Daoy (cell line): ENCODE measurements at places on chromosomes 3 and 15. TPM values are rescaled to one million over a fixed set of nuclear protein-coding genes. Genes with fewer than 3 reads are reported as not detected.

CISH gene
- 0.46 TPM in 1 of 2 replicates, not detected in the other for total RNA-seq

DNA sequence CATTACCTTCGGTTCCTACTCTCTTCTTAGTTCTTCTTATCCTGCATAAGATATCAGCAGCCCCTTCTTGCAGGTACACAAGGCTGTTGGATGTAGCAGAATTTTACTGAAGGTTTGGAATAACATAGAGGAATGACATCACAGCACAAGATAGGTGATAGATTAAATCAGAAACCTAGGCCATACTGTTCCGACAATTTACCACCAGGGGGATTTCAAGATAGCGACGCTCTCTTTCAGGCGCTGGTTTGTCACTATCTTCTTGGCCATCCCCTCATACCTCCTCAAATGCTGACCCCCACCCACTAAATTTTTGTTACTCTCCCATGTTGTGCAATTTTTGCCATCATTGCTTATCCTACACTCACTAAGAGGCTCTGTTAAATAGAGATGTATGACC is 3.5 kb downstream of the SIDT1 start:
- DNase-seq, result no peak

DNA sequence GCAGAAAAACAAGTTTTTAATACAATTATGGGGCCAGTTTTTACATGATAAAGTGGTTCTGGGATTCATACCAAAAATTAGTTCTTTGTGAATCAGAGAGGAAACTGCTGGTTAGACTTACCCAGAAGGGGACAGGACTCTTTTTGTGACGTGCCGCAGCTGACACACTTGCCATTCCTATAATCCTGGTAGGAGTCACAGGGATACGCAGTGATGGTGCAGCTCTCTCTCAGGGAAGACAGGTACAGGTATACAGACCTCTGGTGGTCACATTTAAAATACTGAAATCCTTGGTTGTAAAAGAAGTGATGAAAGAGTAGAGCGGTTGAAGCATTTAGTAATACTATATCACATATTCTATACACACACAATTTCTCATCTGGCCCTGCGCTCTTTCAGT is 20.2 kb upstream of the TMEM41A start:
- DNase-seq, result no peak

DNA sequence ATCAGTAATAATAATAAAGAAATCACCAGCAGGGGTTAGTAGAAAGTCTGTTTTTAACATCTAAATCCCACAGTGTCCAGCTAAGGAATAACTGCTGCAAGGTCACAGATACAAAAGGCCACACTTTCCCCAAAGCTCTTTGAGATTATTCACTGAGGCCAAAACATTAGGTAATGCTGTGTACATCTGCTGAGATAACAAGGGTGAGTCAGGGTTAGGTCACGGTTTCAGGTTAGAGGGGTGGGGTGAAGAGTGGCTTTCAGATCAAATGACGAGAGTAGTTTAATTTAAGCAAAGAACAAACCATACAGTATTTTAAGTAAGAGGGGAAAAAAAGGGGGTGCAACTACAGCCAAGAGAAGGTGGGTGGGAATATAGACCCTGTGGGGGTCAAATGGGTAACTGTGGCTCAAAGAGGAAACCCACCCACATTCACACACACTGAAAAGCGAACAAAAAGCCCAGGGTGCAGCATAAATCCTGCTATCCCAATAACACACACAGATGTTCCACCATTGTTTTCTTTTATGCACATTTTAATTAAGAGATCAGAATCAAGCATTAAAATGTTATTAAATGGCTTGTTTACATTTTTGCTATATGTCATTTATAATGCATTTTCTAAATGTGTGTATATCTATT is 412.9 kb downstream of the TIGIT start:
- peak; percentile 87 for DNase-seq

- DNase-seq, result no peak
Observed at GRCh38 chr3:14297784-14298236, 104.6 kb upstream of the SLC6A6 start.

GRCh38 chr3:25895031-25895430 is 105.1 kb downstream of the OXSM start:
- no peak for DNase-seq

DNA sequence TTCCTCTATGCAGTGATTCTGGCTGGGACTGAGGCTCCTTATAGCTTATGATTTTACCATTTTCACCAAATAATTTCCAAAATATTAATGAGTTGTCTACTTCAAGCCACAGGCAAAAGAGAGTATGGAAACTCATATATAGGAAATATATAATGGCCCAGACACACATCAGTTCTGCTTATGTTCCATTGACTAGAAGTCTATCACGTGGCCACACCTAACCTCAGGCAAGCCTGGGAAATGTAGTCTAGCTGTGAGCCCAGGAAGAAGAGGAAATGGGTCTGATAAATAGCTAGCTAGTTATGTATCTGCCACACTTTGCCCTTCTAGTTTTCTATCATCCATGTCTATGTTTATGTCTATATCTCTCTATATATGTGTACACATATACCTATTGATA is 195.1 kb downstream of the OTOL1 start:
- no peak for DNase-seq

DNA sequence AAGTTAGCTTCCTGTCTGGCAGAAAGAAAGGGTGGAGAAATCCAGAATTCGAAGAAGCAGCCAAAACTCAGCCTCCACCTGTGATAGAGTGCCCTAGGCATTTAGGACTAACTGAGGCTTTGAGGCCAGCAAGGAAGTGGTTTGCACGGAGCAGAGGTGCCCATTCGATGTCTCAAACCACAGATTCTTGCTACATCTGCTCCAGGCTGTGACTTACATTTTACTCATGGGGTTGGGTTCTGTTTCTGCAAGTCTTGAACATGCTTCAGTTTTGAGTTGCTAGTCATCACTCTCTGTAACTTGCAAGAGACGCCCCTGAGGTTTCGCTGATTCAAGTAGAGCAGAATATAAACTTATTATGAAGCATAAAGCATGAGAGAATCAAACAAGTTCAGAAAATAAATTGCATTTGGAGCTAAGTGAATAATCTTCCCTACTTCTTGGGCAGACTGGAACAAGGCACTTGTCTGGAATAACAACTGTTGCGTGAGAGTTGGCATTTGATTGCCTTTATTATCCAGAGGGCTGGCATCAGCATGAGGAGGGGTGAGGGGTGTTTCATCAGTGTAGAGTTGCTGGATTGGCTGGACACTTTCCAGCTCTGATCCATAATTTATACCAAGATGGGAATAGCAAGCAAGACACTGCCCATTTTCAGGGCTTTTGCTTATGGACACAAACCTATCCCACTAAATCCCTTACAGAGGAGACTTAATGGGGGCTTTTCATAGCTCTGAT is 256.5 kb downstream of the AGBL1 start:
- peak; percentile 0 for DNase-seq

DNA sequence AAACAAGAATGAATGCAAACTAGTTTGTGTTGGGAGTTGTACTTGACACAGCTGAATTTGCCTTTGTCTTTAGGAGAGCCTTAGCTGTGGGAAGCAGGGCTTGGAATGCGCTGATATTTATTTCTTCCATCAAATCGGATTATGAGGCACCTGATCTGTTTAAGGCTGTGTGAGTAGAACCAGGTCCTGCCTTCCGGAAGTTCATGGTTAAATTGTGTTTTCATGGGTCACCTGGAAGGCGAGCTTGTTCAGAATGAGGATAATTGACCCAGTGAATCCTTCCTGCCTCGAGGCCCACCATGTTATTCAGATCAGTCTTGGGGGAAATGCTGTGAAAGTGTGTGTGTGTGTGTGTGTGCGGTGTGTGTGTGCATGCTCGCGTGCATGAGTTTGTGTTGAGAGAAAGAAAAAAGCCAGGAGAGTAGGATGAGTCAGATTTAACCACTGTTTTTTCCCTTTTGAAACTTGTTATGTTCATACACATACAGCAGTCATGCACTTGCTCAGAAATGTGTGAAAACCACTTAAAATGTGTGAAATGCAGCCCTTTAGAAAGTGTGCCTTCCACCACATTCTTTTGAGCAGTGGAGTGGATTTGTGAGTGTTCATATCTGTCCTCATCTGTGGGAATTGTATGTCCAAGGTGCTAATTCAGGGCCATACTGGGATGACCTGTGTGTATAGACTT is 36.7 kb downstream of the SMAD3 start:
- DNase-seq, result peak; percentile 77

DNA sequence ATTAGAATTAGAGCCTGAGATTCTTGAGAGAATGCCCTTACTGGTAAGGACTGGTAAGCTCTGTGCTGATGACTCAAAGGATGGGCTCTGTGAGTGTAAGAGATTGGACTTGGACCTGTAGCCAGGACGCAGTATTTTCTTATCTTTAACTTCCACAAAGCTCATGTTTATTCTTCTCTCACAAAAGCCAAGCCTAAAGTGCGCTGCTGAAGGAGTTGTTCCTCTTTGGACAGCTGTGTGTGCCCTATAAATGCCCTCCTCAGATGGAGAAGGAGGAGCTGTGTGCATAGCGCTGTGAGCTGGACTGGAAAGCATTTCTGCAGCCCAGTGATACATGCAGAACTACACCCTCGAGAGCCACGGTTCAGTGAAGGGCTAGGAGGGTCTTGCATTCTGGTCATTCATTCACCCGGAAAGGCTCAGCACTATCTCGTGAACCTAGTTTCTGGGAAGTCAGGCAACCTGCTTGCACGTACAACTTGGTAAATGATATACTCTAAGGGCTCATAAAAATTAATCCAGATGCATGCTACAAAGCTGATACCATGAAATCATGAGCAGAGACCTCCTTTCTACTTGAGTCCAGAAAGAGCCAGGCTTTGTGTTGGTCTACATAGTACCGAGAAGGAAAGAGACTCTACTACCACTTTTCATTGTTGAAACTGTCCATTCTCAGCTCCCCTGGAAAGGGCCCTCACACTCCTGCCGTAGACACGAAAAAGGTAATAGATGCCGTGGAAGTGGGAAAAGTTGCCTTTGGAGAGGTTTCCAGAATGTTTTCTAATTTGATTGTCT is 103.0 kb upstream of the TBL1XR1 start:
- peak; percentile 11 for DNase-seq

GRCh38 chr3:182083112-182083511 is 371.4 kb downstream of the SOX2 start:
- peak; percentile 19 for DNase-seq

IL5RA gene
- total RNA-seq, result 0.80 TPM in 1 of 2 replicates, not detected in the other

- no peak for DNase-seq
Observed at GRCh38 chr3:171531716-171532115, 71.5 kb upstream of the TNIK start.

DNA sequence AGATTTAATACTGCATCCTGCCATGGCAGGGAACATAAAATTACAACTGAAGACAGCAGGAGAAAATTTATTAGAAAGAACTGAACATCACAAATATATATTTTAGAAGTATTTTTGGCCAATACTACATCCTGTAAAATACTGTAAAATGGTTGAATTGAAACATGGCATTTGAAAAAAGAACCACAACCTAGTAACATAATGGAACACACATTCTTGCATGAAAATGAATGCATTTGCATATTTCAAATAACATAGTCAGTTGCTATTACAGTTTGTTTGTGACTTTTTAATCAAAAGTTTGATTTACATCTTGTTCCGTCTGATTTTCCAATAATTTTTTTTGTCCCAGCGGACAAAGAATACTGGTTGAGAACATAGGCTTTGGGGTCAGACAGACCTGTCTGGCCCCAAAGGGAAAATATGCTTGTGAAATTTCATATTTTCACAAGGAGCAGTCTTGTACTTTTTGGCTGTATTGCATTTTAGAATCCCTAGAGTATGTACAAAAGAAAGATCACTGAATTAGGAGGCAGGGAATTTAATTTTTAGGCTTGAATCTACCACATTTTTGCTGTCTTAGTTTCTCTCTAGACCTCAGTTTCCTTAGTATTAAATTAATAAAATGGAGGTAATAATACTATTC is 268.8 kb downstream of the ADAMTSL3 start:
- no peak for DNase-seq

PLA2G4D gene
- not detected in 2 replicates for total RNA-seq

CADPS gene
- not detected in 2 replicates for total RNA-seq

HHLA2 gene
- total RNA-seq, result not detected in 2 replicates

LRCH3 gene
- total RNA-seq, result 17.1 and 23.5 TPM in 2 replicates

MYL3 gene
- total RNA-seq, result not detected in 2 replicates
